ENCODE measurements at places on chromosomes 1 and 21.

DNA sequence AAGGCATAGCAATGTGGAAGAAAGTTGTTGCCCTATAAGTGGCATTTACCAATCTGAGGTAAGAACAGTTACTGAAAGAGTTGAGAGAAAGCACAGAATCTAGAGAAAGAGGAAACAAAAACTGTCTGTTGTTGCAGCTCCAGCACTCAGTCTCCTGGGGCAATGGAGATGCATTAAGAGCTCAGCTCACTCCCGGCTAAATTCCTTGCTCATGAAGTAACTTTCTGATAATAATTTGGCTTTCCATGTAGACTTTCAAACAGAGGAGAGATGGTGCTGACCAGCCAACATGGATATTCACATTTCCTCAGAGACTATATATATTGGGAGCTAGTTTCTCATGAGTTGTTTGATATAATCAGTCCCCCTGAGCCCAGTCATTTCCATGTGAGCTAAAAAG lies 135.3 kb downstream of the GDAP2 start:
- no peak for DNase-seq
- H3K4me3 ChIP-seq = no peak overlapping the region
- H3K27ac ChIP-seq = no peak overlapping the region
- no peaks in the 10 kb centered on the region for H3K4me1 ChIP-seq
- H3K27me3 ChIP-seq = no peaks in the 10 kb centered on the region

DNA sequence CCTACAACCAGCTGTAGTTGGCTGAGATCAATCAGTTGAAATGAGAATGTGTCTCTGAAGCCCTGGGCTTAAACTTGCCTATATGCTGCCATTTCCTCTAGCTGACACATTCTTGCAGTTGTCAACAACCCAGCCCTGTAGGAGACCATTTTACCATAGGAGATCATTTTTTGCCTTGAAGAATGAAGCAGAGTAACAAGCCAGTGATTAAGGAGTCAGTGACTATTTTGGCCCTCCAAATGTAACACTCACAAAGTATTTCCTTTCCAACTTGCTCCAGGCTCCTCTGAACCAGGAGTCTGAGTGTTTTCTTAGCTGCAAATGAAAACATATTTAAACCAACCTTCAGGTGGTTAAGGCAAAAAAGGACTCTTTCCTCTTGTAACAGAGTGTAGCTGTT lies 183.5 kb downstream of the ZZZ3 start:
- H3K27me3 ChIP-seq = no peaks in the 10 kb centered on the region
- no peak overlapping the region for H3K27ac ChIP-seq
- H3K36me3 ChIP-seq = no peaks in the 10 kb centered on the region

- H3K4me3 ChIP-seq = no peak within 1 kb of the TSS
- no peak for DNase-seq
- no peaks in the 10 kb centered on the region for H3K36me3 ChIP-seq
- no peak within 1 kb of the TSS for H3K27ac ChIP-seq
- H3K4me1 ChIP-seq = no peaks in the 10 kb centered on the region
Observed at GRCh38 chr1:161706482-161707347, at the start of gene FCRLA. Gene FCRLA, plus strand, starts transcription at chr1:161707229. Its CDS starts 36 bp downstream, at chr1:161707265.

DNA sequence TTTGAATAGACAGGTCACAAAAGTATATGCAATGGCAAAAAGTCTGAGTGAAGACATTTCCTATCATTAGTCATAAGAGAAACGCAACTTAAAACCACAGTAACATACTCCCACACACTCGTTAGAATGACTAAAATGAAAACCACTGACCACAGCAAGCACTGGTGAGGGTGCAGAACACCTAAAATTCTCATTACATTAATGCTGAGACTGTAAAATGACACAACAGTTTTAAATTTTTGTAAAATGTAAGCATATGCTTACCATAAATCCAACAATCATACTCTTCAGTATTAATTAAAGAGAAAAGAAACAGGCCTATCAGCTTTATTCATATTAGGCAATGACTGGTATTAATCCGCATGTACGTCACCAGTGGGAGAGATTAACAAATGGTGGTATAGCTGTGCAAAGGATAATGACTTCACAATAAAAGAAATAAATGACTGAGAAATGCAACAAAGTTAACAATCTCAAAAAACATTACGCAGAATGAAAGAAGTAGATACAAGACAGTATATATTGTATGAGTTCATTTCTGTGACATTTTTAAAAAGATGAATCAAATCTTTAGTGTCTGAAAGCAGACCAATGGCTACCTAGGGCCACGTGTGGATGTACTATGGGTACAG lies 253.5 kb downstream of the AKT3 start:
- no peak overlapping the region for H3K4me3 ChIP-seq
- no peaks in the 10 kb centered on the region for H3K27me3 ChIP-seq
- DNase-seq = peak; percentile 40
- peaks cover 41% of the 10 kb centered on the region for H3K4me1 ChIP-seq

DNA sequence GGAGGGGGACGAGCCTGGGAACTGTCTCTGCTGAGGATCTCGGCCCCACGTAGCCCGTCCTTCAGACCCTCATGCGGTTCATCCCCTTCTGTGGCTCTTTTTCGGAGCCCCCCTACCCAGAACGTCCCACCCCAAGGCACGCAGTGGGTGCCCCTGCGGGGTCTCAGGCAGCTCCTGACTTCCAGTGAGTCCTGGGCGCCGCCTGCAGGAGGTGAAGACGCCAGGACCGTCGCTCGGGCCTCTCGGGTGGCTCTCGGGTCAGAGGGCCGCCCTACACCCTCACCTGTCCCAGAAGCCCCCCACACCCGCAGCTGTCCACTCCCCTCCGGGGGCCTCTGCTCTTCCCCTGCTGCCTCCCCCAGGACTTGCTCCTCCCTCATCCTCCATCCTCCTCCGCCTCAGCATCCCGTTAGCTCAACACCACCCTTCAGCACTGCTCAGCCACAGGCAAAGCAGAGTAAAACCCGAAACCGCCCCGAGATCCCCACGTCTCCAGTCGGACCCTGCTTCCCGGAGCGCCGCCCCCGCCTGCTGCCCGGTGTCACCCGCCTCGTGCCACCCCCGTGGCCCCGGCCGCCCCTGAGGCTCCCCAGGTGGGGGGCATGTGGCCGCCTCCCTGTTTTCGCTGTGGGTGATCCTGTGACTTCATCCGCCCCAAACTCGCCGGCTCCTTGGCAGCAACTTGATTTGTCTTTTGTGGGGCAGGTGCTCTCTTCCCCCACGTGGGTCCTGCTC lies 13.3 kb upstream of the POFUT2 start:
- H3K4me1 ChIP-seq = peaks cover 37% of the 10 kb centered on the region
- no peaks in the 10 kb centered on the region for H3K27me3 ChIP-seq
- H3K36me3 ChIP-seq = no peaks in the 10 kb centered on the region

All from CD4-positive, alpha-beta memory T cell (primary cell).